ENCODE measurements at places on chromosomes 12 and 14. TPM values are rescaled to one million over a fixed set of nuclear protein-coding genes. Genes with fewer than 3 reads are reported as not detected.

PEBP1 gene
- 268 TPM for polyA plus RNA-seq

KRT7 gene
- 110 TPM for polyA plus RNA-seq

DNA sequence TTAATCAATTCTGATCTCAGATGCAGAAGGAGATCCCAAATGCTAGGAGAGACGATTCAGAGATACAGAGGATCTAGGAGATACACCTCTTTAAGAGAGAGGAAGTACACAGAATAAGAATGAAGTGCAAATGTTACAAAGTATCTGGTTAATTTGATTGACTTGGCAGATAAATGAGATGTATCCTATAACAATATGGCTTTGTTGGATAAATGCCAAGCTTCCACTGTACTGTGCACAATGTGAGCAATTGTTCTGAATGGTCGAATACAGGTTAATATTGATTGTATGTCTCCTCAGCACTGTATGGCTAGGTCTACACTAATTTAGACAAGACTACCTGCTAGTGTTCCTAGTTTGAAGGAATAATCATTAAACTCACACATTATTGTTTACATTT, 119.6 kb upstream of the PTPRB start:
- DNase-seq, result no peak

DNA sequence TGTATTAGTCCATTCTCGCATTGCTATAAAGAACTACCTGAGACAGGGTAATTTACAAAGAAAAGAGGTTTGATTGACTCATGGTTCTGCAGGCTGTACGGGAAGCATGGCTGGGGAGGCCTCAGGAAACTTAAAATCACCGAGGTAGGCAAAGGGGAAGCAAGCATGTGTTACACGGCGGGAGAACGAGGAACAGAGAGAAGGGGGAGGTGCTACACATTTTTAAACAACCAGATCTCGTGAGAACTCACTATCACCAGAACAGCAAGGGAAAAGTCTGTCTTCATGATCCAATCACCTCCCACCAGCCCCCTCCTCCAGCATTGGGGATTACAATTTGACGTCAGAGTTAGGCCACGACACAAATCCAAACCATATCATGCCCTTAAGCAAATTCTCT, 13.3 kb upstream of the MAX start:
- DNase-seq, result no peak

DNA sequence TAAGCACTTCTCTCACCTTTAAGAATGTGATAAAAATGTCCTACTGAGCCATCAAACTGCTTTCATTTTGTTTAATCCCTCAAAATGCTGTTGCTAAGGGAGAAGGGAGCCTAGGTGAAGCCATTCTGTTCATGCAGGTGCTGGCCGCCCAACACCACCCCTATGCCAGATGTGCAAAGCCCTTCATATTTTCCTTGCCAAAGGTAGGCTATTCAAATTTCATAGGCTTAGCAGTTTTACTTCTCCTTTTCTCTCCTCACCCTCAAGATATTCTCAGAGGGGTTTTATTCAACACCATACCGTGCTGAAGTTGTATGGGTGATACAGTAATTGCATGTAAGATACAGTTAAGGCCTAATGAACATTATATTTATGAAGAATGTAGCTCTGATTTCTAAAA, 461.7 kb downstream of the GXYLT1 start:
- DNase-seq, result no peak

GRCh38 chr14:74415115-74415437, 10.9 kb downstream of the SYNDIG1L start:
- no peak for DNase-seq

SMIM41 gene
- polyA plus RNA-seq, result 0.70 TPM

DNA sequence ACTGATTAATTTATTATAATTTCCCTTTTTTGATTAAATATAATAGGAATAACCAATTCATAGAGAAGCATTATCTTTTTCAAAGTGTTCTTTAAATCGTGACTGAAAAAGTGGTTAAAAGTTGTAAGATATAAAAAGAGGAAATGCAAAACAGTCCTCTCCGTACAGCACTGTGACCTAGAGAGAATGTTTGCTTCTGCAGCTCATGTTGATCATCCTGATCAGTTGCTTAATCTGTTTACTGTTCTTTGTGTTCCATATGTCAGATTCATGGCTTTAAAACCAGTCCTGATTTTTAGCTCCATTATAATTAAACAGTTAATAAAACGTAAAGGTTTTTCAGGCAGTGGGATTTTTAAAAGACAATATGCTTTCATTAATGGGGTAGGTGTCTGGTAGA, 4.7 kb downstream of the TTC8 start:
- DNase-seq, result no peak

GRCh38 chr12:93199831-93200236, 177.9 kb upstream of the NUDT4 start:
- no peak for DNase-seq

TAC3 gene
- polyA plus RNA-seq, result 1.4 TPM

DNA sequence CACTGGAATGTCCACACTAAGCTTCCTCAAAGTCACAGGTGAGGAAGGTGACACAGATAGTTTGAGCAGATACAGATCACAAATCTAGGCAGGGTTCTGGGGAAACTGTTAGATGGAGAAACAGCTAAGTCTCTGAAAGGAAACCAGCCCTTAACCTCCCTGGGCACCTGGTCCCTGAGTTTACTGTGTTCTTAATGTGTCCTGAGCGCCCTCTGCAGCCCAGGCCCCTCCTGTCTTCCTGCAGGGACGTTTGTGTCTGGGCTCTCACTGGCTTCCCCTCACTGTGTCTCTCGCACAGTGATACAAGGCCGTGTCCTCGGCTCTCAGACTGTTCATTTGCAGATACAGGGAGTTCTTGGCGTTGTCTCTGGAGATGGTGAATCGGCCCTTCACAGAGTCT, 684.3 kb downstream of the TMEM121 start:
- no peak for DNase-seq

CEP170B gene
- 8.9 TPM for polyA plus RNA-seq

DNA sequence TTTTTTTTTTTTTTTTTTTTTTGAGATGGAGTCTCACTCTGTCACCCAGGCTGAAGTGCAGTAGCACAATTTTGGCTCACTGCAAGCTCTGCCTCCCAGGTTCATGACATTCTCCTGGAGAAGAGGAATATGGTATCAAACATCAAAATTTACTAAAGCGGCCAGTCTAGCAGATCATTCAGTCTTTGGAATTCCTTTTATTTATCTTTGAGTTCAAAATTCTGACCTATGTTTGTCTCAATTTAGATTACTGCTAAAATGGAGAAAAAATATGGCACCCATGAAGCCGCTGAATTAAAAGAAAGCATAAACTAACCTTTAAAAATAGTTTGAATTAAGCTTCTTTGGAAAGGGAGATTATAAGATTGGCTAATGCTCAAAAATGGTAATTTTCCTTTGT, 64.5 kb upstream of the EGLN3 start:
- no peak for DNase-seq

DNA sequence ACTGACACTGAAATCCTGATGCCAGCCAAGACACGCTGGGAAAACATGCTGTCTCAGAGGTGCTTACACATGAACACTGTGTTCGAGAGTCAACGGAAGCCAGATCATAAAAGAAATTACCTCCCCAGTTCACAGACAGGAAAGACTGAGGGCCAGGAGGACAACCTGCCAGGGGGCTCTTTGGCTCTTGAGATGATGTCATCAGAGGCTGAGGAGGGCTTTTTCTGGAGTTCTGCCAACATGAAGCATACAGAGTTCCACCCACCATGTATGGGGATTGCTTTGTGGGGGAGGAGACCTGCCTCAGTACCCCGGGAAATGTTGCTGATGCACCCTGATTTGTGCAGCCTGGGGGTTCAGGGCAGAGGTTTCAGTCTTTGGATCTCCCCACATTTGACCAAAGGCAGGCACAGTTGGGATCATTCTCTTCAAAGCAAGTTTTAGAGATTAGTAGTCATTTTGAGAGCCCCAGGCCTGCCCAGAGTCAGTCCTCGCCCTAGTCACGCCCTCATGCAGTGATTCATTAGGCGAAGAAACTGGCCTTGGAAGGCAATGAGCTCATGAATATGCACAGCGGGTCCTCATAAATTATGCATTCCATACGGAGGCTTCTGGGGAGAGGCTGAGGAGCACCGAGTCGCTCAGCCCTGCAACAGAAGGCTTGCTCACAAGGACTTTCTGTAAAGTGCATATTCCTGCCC, 34.9 kb upstream of the EML1 start:
- DNase-seq, result no peak

GRCh38 chr12:132653567-132654290, 33.4 kb downstream of the POLE start:
- DNase-seq, result no peak

TAS2R20 gene
- 2.3 TPM for polyA plus RNA-seq

ZBTB39 gene
- 11.2 TPM for polyA plus RNA-seq

DNA sequence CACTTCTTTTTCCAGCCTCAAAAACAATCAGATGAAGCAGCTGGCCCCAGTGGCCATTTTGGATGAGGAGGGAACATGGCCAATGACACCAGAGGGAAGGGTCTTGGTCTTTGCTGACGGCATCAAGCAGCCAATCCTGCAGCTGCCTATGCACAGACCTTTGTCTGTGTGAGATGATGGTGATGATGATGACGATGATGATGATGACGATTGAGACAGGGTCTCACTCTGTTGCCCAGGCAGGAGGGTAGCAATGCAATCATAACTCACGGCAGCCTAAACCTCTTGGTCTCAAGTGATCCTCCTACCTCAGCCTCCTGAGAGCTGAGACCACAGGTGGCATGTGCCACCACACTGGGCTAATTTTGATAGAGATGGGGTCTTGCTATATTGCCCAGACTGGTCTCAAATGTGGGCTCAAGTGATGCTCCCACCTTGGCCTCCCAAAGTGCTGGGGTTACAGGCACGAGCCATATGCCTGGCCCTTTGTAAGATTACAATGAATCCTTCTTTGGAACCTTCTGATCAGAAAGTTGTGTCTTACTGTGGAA, 26.5 kb upstream of the NCOR2 start:
- DNase-seq, result no peak

RHOJ gene
- 20.4 TPM for polyA plus RNA-seq

RNASE7 gene
- polyA plus RNA-seq, result 0.86 TPM

DNA sequence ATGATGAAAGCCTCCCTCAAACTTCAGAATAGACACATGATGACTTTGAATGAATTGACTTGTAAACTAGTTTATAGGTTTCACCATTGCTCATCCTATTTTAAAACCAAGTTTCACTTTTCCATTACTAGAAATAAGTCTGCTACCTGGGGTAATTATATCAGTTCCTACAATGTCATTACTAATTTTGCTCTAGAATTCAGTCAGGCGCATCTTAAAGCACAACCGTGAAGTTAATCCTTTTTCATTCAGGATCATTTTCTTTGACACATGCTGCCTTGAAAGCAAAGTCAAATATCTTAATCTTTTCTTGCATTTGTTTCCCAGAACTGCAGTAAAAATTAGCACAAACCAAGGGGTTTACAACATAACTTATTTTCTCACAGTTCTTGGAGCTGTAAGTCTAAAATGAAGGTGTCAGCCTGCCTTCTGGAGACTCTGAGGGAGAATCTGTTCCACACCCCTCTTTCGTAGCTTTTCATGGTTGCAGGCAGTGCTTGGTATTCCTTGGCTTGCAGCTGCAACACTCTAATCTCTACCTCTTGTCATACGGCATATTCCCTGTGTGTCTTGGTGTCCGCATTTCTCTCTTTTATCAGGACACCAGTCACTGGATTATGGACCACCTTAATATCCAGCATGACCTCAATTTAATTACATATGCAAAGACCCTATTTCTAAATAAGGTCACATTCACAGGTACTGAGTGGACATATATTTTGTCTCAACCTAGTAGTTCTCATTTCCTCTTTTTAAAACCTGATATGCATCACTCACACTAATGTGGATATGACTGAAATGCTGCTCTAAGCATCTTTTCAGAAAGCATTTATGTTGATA, 114.3 kb upstream of the PDZRN4 start:
- DNase-seq, result no peak

NTF3 gene
- polyA plus RNA-seq, result 5.9 TPM

DCN gene
- polyA plus RNA-seq, result 449 TPM

GRCh38 chr12:117768860-117769259, 199.9 kb downstream of the KSR2 start:
- no peak for DNase-seq

DTX3 gene
- 54.8 TPM for polyA plus RNA-seq

- DNase-seq, result no peak
These were observed 301.9 kb downstream of the CCER1 start for GRCh38 chr12:90653040-90653439.

- DNase-seq, result no peak
These were observed 28.1 kb downstream of the KLHDC2 start for GRCh38 chr14:49796025-49796424.

DNA sequence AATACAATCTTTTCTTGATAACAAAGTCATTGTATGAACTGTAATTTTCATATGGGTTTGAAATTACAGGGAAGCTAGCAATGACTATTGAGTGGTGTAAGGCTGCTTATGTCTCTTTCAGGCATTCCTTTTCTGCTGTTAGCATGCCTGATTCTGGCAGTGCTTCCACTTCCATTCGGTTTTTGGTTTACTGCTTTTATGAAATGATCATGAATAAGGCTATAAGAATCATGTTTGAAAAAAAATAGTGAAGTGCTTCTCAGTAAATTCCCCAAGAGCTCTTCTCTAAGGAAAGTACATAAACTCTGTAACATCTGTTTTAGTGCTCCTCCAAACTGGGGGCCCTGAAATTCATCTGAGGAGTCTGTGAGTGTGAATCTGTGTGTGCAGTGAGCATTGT, 434.0 kb upstream of the RGS6 start:
- DNase-seq, result no peak

MYO1H gene
- polyA plus RNA-seq, result 0.89 TPM

IFNG-AS1 gene
- polyA plus RNA-seq, result 0.08 TPM

GRCh38 chr14:96698960-96699539, 98.1 kb upstream of the VRK1 start:
- DNase-seq, result no peak

KLRF1 gene
- 1.5 TPM for polyA plus RNA-seq

P2RX2 gene
- 1.3 TPM for polyA plus RNA-seq

DPF3 gene
- 5.3 TPM for polyA plus RNA-seq

DNA sequence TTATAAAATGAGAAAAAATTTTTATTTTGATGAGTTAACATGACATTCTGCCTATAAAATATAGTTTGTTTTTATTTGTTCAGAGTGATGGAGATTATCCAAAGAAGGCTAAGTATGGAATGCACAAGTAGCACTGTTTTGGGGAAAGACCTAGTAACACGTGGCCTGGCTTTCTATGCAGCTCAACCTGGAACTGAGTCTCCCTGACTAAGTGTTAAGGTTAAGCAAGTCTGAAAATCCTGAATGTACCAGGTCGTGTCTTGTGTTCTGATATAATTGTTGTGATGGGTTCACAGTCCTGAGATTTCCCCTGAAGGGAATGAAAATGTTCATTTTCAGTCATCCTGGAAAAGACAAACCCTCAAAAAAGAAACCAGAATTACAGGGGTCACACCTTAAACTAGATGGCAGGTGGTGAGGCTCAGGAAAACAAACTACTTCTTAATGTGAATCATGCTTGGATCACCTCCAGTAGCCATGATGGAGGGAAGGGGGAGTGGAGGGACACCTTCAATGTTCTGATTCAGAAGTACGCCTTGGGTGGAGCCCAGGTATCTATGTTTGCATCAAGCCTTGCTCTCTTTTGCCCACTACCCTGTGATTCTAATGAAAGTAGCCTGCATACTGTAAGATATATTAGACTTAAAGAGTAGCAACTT, 236.8 kb downstream of the ALX1 start:
- DNase-seq, result no peak
